ENCODE measurements at places on chromosomes 12 and 14.
A peak's percentile ranks its signal among the peaks of the same experiment; 100 is the strongest.

- peak; percentile 68 for DNase-seq
Measured at GRCh38 chr12:103915306-103915705, 14.9 kb upstream of the HSP90B1 start.

DNA sequence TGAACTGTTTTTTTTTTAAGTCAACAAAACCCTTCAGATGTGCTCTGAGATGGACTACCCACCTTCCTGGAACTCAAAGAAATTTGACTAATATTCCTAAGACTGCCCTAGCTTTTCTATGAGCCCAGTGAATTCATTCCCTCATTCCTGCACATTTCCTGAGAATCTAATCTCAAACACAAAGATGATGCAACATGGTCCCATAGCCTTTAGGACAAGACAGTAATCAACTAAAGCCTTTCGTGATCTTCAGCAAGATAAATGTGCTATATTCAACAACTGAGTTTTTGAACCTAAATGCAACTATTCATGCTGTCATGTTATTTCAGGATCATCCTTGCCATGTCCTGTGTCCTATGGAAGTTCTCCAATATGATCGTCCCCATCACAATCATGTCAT lies 5.0 kb downstream of the SETD3 start:
- DNase-seq: no peak

GRCh38 chr12:46917821-46918220 lies 92.0 kb upstream of the SLC38A4 start:
- no peak for DNase-seq

- no peak for DNase-seq
Measured at GRCh38 chr14:91348845-91349465, 68.7 kb downstream of the CCDC88C start.

GRCh38 chr12:132690112-132690511 lies 2.7 kb downstream of the PXMP2 start:
- DNase-seq: no peak

DNA sequence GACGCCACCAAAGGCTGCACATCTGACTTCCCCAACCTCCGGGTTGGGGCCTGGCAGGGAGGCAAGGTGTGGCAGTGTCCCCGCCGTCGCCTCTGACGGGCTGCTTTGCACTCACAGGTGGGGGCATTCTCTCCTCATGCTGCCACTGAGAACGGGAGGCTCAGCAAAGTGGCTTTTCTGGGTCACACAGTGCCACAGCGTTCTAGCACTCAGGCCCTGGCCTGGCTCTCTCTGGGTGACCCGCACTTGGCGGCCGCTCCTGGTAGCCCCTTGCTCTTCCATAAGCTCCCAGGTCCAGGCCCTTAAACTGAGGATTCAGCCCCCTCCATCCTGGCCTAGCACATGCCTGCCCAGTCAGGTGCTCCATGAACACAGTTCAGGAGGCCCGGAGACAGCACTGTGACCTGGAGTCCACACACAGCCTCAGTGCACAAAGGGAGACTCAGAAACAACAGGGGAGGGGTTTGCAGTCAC lies 25.2 kb downstream of the SERPINA1 start:
- no peak for DNase-seq

GRCh38 chr12:118391836-118392235 lies 15.5 kb downstream of the SUDS3 start:
- no peak for DNase-seq

- DNase-seq: peak; percentile 3
Measured at GRCh38 chr14:75711796-75712211, 50.8 kb downstream of the TTLL5 start.

GRCh38 chr12:99138393-99138792 lies 493.3 kb downstream of the APAF1 start:
- no peak for DNase-seq

DNA sequence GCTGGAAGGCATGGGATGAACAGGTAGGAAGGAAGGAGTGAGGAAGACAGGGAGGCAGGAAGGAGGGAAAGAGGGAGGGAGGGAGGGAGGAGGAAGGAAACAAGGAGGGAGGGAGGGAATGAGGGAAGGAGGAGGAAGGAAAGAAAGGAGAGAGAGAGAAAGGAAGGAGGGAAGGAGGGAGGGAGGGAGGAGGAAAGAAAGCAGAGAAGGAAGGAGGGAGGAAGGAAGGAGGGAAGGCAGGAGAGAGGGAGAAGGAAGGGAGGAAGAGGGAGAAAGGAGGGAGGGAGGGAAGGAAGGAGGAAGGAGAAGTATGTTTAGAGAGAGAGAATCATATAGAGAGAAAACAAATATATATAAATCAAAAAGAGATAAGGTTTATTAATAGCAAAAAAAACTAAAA lies 175.9 kb upstream of the FOXN3 start:
- no peak for DNase-seq

- no peak for DNase-seq
Measured at GRCh38 chr12:83161456-83161855, 474.8 kb downstream of the TMTC2 start.

DNA sequence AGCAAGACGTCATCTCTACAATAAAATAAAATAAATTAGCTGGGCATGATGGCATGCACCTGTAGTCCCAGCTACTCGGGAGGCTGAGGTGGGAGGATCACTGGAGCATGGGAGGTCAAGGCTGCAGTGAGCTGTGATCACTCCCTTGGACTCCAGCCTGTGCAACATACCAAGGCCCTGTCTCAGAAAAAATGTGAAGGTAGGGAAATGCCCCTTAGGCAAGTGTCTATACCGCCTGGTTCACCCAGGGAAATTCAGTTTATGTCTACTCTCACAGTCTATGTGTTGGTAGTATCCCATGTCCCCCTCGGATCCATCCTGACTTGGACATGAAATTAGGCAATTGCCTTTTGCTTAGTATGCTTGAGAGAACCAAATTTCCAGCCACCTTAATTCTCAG lies 88.4 kb upstream of the TMEM132C start:
- no peak for DNase-seq

DNA sequence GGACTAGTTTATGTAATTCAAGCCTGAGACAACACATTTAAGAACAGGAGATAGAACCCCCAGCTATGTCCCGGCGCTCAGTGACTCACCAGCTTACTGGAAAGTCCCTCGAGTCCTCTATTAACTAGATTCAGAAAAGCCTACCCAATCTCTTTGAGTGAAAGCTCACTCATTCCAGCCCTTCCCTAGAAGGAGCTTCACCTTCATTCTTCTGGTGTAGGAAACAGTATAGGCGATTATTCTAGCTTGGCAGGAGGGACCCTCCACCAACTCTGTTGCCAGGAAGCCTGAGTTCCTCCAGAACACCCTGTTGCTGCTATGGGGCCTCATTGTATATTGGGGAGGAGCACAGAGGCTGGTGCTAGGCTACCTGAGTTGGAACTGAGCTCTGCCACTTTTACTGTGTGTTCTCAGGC lies 57.2 kb upstream of the AEBP2 start:
- no peak for DNase-seq

All from NCI-H146 (cell line).